Suppressor macrophage treated with lipopolysaccharide for 4 hours (primary cell): ENCODE measurements at places on chromosomes 1 and 21.

- DNase-seq, result peak; percentile 14
Observed at GRCh38 chr21:42047821-42048613, 23.1 kb upstream of the UMODL1 start.

DNA sequence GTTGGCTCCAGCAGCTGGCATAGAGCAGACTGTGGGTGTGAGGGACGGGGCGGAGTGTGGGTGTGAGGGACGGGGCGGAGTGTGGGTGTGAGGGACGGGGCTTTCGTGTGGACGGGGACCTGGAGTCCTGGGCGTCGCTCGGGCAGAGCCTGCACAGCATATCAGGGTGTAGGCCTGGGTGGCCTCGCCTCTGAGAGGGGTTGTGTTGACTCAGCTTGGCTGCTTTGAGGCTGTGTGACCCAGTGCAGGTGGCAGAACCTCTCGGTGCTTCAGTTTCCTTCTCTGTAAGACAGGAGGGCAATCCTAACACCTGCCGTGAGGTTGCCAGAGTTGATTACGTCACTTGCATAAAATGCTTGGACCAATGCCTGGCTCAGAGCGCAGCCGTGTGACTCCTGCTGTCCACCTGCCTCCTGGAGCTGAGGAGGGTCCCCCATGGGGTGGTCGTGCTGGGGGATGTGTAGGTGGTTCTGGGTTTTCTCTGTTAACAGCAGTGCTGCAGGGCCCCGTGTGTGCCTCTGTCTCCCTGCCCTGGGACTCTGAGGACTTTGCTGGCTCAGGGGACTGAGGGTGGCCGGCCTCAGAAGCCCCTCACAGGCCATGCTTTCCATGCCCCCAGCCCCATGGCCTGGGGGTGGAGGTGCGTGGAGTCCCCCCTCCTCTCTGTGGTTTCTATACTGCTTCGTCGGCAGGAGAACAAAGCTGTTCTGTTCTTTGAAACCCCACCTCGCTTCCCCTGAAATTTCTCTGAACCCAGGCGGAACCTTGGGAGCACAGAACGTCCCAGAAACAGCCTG is 15.4 kb downstream of the PDXK start:
- DNase-seq, result no peak

DNA sequence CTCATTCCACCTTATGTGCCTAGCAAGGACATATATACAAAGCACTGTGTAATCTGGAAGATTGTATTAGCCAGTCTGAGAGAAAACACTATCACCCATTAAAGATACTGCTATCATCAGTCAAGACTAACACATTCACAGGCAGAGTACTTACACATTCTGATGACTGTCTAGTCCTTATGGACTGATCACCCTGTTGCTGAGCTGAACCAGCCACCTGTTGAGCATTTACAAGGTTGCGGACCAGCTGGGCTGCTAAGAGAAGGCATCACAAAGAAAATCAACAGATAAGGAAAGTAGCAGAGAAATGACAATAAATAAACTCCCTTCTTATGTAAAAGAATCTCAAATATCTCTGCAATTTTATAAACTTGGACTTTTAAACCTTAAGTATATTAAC is 30.8 kb downstream of the PRPF38A start:
- no peak for DNase-seq

DNA sequence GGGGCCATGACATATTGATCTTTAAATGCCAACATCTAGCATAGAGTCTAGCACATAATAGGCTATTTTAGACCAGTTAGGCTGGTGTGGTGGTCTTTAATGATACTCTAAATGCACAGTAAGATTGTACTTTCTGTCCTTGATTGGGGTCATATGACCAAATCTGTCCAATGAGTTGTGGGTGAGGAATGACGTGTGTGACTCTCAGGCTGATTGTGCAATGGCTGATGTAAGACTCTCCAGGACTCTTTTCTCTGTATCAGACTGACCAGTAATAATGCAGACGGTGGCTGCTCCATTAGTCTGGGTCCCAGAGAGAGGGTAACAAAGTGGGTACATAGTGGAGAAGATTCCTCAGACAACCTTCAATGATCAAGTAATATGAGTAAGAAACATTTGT is 541.6 kb upstream of the CAMK1G start:
- peak; percentile 47 for DNase-seq

GRCh38 chr1:68188060-68188538 is 44.2 kb downstream of the WLS start:
- DNase-seq, result no peak

DNA sequence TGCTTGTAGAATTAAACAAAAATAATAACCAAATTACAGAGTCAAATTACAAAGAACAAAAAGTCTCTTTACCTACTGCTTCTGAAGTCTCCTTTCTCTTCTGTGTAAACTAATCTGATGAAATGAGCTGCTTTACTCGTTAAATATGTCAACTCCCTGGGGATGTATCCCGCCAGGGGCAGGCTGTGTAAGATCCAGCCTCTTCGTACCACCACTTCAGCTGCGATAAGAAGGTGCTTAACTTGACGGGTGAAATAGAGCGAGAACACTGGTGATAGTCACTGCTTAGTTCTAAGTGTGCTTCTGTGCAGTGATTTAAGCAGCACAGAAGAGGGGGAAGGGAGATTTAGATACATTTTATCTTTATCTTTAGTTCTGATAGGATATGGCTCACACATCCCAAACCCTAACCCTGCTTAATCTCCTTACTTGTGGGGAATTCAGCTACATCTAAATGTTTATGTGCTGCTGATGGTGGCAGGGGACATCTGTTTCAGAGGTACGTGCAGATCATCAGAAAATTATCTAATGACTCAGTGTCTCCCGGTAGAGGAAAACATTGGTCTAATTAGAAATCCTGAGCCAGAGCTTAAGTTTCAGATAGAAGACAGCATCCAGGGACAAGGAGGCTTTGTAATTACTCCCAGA is 46.0 kb downstream of the RHOU start:
- no peak for DNase-seq

GRCh38 chr1:39128126-39128525 is 76.4 kb upstream of the MACF1 start:
- no peak for DNase-seq

DNA sequence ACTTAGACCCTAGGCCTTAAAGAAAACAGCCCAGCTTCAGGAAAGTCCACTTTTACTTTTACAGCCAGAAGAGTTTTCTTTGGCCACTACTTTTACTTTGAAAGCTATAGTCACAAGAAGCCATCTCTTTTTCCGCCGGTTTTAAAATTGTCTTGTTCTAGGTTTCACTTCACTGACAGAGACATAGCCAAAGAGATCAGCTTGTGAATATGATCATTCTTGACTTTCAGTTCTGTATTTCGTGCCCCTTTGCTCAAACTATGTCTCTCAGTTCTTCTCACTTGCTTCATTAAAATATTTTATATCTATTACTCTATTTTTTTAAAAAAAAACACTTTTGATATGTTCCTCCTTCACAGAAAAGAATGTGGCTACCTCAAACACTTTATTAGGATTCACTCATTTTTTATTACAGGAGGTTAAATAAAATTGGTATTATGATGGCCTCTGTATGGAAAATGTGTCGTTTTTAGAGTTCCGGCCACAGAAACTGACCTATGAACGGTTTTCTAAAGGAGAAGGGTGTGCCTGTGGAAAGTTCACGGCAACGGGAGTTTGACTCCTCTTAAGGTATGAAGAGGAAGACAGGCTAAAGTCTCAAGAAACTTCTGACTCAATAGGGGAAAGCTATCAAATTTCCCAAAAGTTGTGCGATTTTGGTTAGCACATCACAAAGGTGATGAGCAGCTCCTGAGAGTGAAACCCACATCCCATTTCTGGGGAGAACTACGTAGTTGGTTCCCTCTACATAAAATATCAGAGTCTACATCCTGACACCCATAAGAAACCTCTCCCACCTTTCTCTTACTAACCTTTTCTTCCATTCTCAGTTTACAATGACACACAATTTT is 1.2 kb downstream of the MCOLN2 start:
- DNase-seq, result peak; percentile 74

DNA sequence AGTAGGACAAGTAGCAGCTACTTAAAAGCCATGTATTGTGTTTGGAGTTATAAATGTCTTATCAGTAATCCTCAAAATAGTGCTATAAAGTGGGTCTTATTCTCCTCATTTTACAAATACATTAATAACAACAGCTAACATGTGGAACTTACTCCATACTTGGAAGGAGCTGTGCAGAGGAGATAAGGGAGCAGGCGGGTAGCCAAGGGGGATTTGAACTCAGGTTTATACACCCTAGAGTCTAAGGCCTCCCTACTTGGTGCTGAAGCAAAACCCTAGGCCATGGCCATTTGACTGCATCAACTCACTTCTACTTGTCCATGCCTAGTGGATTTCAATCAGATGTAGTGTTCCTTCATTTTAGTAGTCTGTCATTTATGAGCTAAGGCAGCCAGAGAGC is 72.1 kb downstream of the LMO4 start:
- no peak for DNase-seq

DNA sequence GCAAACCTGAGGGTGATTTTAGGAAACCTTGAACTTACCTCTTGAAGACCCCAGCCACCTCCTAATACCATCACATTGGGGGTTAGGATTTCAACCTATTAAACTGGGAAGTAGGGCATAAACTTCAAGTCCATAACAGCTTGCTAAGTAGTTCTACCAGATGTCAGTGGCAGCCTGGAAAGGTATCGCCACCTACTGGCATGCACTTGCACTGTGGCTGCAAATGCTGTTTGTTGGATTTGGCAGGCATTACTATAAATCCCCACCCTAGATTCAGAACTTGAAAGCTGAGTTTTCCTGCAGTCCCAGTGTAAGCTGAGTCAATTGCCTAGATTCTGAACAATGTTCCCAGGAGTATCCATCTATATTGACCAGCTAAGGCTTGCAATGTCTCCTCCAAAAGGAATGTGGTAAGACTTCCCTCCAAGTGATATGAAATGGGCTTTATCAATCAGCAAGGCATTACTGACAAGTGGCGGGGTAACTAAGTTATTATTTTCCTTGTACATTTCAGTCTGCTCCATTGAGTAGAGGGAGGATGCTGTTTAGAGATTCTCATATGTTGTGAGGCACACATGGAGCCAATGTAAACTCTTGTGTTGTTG is 474.5 kb downstream of the PTPRC start:
- peak; percentile 80 for DNase-seq

GRCh38 chr21:40166291-40166843 is 299.1 kb downstream of the PCP4 start:
- DNase-seq, result no peak

DNA sequence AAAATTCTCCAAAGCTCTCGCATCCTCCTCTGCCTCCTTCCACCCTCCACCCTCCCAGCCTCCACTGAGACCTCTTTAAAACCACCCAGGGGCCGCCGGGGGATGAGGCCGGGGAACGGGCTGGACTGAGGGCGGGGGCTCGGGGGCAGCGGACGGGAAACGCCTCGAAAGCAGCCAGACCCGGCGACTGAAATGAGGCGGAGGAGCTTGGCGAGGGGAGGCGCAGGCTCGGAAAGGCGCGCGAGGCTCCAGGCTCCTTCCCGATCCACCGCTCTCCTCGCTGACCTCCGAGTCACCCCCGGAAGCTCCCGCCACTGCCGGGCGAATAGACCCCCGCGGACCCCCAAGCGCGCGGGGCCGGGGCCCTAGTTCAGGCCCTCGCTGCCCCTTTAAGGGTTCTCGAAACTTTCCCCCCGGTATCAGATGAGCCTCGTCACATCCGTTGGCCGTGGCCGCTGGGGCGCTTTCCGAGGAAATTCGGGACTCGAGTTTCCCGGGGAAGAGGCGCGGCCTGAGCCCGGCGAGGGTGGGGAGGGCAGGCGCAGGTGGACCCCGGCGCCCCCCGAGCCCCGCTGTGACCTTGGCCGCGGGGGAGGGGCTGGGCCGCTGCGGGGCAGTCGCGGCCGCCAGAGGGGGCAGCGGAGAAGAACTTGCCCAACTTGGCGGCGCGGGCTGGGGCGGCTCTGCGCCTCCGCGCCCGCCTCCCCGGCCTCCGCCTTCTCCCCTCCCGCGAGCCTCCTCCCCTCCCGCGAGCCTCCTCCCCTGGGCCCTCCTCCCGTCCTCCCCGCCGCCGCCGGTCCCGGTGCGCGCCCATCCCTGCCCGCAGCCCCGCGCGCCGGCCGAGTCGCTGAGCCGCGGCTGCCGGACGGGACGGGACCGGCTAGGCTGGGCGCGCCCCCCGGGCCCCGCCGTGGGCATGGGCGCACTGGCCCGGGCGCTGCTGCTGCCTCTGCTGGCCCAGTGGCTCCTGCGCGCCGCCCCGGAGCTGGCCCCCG is at the start of gene BACE2:
Gene BACE2, plus strand, starts transcription at position 813 of the 995 bp plus-strand sequence. Its CDS starts 104 bp downstream, at position 917.
- peak; percentile 64 for DNase-seq

DNA sequence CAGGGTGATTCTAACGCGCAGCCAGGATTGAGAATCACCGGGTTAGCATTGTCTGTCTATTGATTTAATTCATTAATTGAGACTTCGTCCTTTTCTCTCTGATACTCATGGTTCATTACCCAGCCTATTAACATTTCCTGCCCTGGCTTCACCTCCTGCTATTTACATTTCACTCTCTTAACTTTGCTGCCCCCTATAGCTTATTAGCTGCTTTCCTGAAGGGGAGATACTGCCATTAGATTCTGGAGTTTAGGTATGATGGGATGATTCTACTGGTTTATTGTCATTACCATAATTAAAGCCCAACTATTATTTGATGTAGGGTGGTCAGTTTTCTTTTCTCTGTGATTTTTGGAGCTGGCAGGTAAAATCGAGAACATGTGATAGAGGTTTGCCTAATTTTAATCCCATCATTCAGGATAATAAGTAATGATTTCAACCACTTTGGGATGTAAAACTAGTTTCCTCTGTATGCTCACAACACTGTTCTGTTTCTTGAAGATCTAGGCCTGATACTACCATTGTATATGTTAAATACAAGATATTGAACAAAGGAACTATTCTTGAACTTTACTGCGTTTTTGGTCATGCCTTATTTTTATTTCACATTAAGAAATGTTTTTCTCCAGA is 6.4 kb downstream of the PPP2R5A start:
- DNase-seq, result peak; percentile 76

DNA sequence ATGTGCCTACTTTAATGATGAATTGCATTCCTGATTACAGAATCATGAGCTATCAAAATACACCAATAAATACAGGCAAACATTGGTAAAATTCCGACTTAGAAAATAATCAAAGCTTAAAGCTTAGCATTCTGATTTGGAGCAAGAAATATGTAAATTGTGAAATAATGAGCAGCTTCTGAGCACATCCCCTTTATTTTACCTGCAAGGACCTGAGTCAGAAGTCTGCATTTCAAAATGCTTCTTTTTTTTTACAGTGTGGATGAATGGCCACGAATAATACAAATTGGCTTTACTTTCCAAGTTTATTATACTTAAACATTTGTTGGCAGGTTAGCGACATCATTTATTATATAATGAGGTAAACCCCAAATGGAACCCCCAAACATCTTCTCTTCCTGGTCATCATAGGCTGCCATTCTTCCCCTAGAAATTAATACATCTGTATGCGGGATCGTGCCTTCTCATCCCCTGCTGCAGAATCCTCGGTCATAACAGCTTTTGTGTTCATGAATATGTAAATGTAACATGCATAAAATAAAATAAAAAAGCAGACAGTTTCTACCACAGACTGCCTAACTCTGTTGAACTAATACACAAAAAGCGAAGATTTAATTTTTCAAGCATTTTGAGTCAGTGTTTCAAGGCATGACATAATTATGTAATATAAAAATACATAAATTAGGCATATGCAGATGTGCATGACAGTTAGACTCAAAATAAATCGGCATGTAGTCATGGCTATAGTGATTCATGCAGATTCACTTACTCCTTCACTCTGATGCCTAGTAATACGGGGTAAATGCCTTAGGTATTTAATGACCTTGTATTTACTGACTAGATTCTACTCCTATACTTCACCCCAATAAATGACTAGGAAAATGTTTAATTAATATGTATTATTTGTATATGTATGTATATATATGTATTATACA is 339.7 kb downstream of the USP25 start:
- no peak for DNase-seq
